ENCODE measurements at places on chromosomes 3 and 15. TPM values are rescaled to one million over a fixed set of nuclear protein-coding genes. Genes with fewer than 3 reads are reported as not detected.

Gene AQP9
- 2.9 TPM for total RNA-seq

Gene EPHB3
- 3.6 TPM for total RNA-seq

Gene TMA7
- 192 TPM for total RNA-seq

Gene KCNMB3
- 1.9 TPM for total RNA-seq

Gene FANCD2OS
- not detected for total RNA-seq

Gene GRK7
- total RNA-seq = 0.08 TPM

Gene SLC9C1
- total RNA-seq = 3.9 TPM

Gene ZNF717
- total RNA-seq = 7.8 TPM

Gene KNG1
- total RNA-seq = not detected

Gene STXBP5L
- total RNA-seq = not detected

Gene CLDN1
- 0.57 TPM for total RNA-seq

Gene HCLS1
- 9.4 TPM for total RNA-seq

DNA sequence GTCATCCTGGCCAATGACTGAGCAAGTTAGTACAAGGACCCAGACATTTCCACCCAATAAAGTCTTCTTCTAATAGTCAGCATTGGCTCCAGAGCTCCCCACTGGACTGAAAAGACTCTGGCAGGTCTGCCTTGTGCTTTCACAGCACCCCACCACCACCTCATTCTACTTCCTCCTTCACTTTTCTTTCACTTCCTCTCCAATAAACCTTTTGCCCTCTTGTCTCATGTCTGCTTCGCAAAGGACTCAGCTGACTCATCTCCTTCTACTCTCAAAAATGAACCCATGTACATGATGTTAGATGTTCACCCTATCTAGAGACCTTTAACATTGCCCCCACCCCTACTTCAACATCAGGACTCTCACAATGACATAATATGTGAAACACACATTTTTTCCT, 181.0 kb upstream of the PPP2R3A start:
- no peak for DNase-seq

GRCh38 chr3:173735841-173736240, 338.3 kb downstream of the NLGN1 start:
- DNase-seq = no peak

- no peak for DNase-seq
Observed at GRCh38 chr3:7238565-7239295, 377.8 kb downstream of the GRM7 start.

- DNase-seq = no peak
Observed at GRCh38 chr3:133965013-133965570, 64.6 kb downstream of the SLCO2A1 start.

DNA sequence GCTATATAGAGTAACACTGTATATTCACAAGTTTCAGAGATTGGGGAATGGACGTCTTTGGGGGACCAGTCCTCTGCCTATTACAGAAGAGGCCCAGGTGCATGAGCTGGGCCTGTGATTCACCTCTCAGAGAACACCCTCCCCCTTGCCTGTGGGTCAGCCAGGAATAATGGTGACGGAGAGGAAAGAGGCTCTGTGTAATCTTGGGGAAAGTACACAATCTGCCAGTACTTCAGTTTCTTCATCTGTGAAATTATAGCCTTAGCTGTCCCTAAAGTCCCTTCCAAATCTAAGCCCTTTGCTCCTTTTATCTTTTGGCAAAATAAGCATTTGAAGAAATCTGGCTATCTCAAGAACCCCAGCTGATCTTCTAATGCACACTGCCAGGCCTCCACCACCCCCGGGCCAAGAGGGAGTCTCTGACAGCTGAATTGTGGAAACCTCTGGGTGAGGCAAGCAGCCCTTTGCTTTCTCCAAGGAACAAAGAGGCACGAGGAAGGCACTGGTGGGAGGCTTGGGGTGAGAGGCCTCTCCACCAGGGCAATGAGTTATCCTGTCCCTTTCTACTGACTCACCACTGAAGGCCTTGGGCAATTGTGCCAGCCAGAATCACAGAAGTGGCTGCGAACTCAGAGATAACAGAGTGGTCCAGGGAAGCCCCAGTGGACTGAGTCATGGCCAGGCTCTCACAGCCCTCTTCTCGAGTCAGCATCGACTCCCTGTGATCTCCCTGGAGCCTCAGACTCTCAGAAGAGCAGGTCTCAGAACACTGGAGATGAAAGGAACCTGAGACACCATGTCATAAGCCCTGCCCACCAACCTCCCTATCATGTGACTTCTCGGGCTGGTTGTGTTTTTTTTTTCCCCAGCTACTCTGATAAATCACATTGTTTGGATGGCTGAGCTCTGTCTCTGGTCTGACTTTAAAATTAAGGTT, 31.8 kb downstream of the CCNL1 start:
- DNase-seq = no peak

DNA sequence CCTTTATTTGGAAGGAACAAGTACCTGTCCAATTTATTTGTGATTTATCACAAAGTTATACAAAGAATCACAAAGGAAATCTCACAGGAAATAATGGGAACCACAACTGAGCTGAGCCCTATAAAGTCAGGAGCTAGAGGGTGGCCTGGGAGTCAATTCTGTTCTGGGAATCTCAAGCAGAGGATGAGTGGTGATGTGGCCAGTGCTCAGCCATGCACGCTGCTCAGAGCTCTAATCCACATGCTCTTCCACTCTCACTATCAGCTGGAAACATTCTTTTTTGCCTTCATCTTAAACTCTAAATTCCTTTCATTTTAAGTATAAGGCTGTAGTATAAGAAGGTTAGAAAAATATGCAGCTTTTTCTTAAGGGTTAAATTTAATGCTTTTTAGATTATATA, 36.6 kb downstream of the UACA start:
- no peak for DNase-seq

GRCh38 chr15:51647128-51647562, 24.6 kb upstream of the DMXL2 start:
- DNase-seq = no peak

DNA sequence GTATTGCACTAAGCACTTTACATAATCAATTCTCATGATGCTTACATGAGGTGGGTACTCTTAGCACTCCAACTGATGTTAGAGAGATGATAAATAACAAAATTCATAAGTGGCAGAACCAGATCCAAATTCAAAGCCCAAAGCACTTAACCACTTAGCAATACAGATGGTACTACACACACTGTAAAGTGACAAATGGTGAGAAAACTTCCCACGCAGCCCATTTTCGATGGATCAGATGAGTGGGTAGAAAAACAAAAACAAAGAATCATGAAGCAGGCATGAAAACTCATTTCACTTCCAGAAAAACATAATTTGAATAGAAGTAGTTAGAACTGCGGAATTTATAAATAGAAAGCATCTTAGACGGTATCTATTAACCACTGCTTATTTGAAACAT, 66.2 kb downstream of the FRMD4B start:
- DNase-seq = no peak

DNA sequence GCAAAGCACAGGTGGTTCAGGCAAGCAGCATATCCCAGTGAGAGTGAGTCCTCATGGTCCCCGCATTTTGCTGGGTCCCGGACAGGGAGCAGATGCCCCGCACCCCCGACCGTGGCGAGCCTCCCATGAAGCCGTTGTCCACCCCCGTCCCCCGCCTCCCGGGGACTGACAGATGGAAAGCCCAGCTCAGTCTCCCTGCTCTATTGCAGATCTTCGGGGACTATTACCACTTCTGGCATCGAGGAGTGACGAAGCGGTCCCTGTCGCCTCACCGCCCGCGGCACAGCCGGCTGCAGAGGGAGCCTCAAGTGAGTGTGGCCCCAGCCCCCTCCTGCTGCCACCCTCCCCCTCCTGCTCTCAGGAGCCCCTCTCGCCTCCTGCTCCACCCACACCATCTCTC, 7.7 kb downstream of the FURIN start:
- DNase-seq = no peak

GRCh38 chr3:124318014-124318413, 326.1 kb upstream of the ROPN1 start:
- no peak for DNase-seq

- no peak for DNase-seq
Observed at GRCh38 chr3:151871639-151872468, 1.6 kb upstream of the SUCNR1 start.

DNA sequence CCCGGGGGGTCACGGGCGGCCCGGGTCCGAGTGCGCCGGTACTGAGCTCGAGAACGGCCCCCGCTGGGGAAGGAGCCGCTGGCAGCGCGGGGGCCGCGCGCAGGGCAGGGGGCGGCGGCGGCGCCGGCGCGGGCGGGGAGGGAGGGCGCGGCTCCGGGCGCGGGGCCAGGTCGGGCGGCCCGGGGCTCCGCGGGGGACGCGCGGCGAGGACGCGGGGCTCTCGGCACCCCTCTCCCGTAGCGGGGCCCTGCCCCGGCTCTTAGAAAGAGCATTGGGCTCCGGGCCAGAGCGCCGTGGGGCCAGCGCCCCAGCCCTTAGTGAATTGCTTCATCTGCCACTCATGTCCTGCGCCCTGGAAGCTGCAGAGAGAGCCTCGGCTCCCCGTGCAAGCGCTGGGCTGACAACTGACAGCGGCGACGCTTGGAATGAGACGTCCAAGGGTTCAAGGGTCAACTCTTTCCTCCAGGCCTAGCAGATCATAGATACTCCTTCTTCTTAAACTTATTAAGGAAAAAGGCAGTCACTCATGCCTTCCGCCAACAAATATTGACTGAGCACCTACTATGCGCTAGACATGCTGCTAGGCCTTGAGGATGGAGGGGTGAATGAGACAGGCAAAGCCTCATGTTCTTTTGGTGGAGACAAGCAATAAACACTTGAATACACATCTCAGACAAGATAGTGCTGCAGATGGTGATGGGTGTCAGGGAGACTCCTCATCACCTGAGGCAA, 140.8 kb downstream of the SMAD6 start:
- DNase-seq = peak; percentile 86

DNA sequence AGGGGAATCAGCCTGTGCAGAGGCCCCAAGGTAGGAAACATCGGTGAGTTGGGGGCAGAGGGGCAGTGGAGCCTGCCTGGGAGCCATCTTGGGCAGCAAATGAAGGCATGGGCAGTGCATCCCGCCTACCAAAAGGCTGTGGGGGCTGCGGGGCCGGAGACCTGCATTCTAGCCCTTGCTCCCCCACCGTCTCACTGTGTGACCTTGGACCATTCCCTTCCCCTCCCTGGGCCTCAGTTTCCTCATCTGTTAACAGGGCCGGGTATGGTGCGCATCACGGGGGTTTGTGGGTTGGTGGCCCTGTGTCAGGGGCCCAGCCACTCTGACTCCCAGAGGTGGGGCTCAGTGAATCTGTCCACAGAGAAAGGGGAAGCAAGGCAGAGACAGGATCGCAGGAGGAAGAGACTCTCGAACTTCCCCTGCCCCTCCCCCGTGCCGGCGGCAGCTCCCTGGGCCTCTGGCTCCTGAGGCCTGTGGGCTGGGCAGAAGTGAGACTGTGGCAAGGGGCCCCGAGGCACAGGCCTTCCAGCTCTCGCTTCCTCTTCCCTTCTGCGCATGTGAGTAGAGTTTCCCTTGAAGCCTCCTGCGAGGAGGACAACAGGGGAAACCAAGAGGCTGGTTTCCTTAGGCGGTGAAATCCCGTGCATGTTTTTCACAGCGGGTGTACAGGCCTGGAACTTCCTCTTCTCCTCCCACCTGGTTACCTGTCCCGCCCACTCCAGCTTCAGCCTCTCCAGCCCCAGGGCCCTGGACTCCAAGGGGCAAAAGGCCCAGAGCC, 42.9 kb downstream of the IDH2 start:
- DNase-seq = peak; percentile 95

- no peak for DNase-seq
Observed at GRCh38 chr3:84946240-84946639, 12.5 kb upstream of the CADM2 start.

DNA sequence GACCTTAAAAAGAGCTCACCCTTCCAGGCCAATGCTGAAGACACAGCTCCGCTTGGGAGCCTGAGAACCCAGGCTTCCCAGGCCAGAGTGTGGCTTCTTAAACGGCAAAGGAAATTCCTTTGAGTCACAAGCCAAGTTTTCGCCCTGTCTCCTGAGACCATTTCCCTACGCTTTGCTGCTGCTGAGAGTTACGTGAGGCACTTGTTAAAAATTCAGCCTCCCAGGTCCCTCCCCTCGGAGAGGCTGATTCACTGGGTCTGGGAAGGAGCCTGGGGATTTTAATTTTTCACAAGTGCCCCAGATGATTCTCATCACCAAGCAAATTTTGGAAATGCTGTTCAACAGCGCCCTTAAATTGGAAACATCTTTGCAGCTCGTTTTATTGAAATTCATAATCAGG, 25.5 kb downstream of the RLBP1 start:
- DNase-seq = peak; percentile 41

DNA sequence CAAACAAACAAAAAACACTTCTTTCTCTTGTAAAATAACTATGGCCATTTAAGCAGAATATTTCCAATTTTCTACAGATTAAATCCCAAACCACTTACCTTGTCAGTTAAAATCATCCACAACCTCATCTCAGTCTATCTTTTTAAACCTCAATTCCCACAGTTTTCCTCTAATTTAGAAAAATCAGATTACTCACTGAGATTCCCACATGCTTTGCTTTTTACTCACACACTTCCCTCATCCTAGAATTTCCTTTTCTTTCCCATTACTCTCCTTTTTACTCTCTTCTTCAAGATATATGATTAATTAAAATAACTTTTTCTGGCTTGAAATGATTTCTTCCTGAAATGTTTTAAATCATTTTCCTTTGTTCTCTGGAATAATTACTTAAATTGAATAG, 790.7 kb downstream of the ROBO1 start:
- no peak for DNase-seq

DNA sequence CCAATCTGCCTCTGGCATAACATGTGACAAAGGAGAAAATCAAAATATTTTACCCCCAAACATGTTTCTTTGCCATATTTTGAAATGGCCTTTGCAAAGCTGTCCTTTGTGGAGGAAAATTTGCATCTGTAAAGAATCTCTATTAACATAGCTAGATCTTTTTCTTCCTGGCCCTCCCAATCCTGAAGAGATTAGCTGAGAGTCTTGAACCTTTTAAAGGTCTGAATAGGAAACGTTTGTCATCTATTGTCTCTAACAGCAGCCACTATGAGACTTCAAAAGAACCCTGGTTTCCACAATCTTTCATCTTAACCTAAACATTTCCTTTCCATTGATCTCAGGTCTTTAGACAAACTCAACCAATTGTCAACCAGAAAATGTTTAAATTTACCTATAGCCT, 520.9 kb upstream of the TGFBR2 start:
- DNase-seq = no peak

GRCh38 chr3:179272385-179272784, 21.5 kb upstream of the KCNMB3 start:
- no peak for DNase-seq

DNA sequence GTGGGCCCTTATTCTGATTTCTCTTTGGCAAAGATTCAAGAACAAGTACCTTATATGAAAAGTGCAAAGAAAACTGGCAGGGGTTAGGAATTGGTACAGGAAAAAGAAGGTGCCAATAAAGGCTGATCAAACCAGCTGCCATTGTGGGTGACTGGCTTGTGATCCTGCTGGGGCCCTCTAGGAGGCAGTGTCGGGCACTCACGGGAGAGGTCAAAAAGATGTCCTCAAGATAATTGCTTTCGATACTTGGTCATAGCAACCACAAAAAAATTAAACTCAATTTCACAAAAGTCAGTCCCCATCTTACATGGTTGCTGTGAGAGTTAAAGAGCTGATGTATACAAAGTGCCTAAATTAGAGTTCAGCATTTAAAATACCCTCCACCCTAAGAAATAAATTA, 31.0 kb upstream of the CAV3 start:
- no peak for DNase-seq

GRCh38 chr3:54274607-54275006, 152.3 kb downstream of the CACNA2D3 start:
- no peak for DNase-seq

Data from cardiac septum (tissue), 1 donor.